ENCODE measurements at places on chromosomes 4 and X. TPM values are rescaled to one million over a fixed set of nuclear protein-coding genes. Genes with fewer than 3 reads are reported as not detected.

The CXCL6 gene
- 6.5 TPM for total RNA-seq

The USO1 gene
- total RNA-seq: 54.3 TPM

The MAGEA1 gene
- not detected for total RNA-seq

The PHKA1 gene
- 3.8 TPM for total RNA-seq

The CLIC2 gene
- 24.6 TPM for total RNA-seq

All from lung (tissue), 17 donors.